ENCODE measurements at places on chromosomes 2 and 18. TPM values are rescaled to one million over a fixed set of nuclear protein-coding genes. Genes with fewer than 3 reads are reported as not detected.

The DYSF gene
- total RNA-seq, result 4.2 TPM

The AKAIN1 gene
- not detected for total RNA-seq

The NCKAP5 gene
- 28.7 TPM for total RNA-seq

The SCN7A gene
- 0.32 TPM for total RNA-seq

The TUBA4B gene
- not detected for total RNA-seq

The PTPN18 gene
- total RNA-seq, result 17.7 TPM

The LBH gene
- total RNA-seq, result 548 TPM

The ZNF385B gene
- not detected for total RNA-seq

The TEX51 gene
- total RNA-seq, result not detected

The COL4A3 gene
- total RNA-seq, result under 0.01 TPM

The OXER1 gene
- under 0.01 TPM for total RNA-seq

The STARD6 gene
- total RNA-seq, result not detected

The GATA6 gene
- 5.2 TPM for total RNA-seq

The EPG5 gene
- 45.1 TPM for total RNA-seq

The HK2 gene
- total RNA-seq, result 31.2 TPM

The PROC gene
- total RNA-seq, result not detected

The COL4A4 gene
- under 0.01 TPM for total RNA-seq

The CCDC121 gene
- total RNA-seq, result 1.9 TPM

The TWIST2 gene
- total RNA-seq, result 58.7 TPM

The TUBB8B gene
- total RNA-seq, result 0.32 TPM

The KLHL30 gene
- total RNA-seq, result 0.43 TPM

The PLEKHH2 gene
- total RNA-seq, result 7.3 TPM

The UGT1A7 gene
- total RNA-seq, result not detected

The SERPINB2 gene
- 22.9 TPM for total RNA-seq

The ASTL gene
- not detected for total RNA-seq

The KHK gene
- 1.3 TPM for total RNA-seq

The EGR4 gene
- not detected for total RNA-seq

The CHRNG gene
- not detected for total RNA-seq

The FAM117B gene
- total RNA-seq, result 1.7 TPM

The NYAP2 gene
- not detected for total RNA-seq

The PROM2 gene
- total RNA-seq, result 0.32 TPM

The PPP1R1C gene
- 0.32 TPM for total RNA-seq

The RSAD2 gene
- 1.3 TPM for total RNA-seq

The MAPK4 gene
- under 0.01 TPM for total RNA-seq

The KLF7 gene
- total RNA-seq, result 28.1 TPM

The SERPINB12 gene
- total RNA-seq, result not detected

The PCARE gene
- not detected for total RNA-seq

The NT5DC4 gene
- not detected for total RNA-seq

The XDH gene
- total RNA-seq, result 0.32 TPM

The LDLRAD4 gene
- total RNA-seq, result 0.97 TPM

The CCDC88A gene
- 61.2 TPM for total RNA-seq

The TMEM163 gene
- total RNA-seq, result not detected

The SIGLEC15 gene
- total RNA-seq, result 0.43 TPM

The HOXD12 gene
- total RNA-seq, result not detected

The CAMKMT gene
- total RNA-seq, result 8.7 TPM

The MARCHF7 gene
- total RNA-seq, result 158 TPM

The NEU4 gene
- not detected for total RNA-seq

The LYPD1 gene
- total RNA-seq, result 34.5 TPM

The HOXD3 gene
- total RNA-seq, result 14.5 TPM

The SPHKAP gene
- under 0.01 TPM for total RNA-seq

The SERTAD2 gene
- total RNA-seq, result 6.8 TPM
